ENCODE measurements at places on chromosomes 3 and 15.

- no peak for DNase-seq
Observed at GRCh38 chr15:58519516-58519915, 87.7 kb downstream of the LIPC start.

DNA sequence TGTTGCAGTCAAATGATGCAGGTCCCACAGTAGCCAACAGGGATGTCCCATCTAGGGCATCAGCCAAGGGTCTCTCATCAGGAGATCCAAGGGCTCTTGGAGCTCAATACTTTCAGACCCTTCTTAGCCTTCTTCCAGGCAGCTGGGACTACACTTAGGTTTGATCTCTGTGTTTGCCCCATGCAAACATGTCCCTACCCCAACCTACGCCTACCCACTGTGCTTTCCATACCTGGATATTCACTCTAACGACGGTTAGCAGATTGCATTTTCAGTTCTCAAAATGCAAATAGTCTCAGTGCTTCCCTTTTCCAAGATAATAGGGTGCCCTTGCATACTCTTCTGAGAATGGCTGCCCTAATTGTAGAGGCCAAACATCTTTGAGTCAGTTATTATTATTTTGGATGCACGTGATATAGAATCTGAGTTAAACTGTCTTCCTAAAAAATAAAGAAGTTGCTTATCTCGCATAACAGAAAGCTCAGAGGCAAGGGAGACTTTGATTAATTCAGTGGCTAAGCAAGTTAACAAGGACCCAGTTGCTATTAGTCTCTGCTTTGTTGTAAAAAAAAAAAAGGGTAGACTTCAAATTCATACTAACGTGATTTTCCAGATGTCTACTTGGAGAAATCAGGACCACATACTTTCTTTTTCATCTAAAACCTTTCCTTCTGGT lies 1.0 kb upstream of the CEP70 start:
- DNase-seq: no peak

DNA sequence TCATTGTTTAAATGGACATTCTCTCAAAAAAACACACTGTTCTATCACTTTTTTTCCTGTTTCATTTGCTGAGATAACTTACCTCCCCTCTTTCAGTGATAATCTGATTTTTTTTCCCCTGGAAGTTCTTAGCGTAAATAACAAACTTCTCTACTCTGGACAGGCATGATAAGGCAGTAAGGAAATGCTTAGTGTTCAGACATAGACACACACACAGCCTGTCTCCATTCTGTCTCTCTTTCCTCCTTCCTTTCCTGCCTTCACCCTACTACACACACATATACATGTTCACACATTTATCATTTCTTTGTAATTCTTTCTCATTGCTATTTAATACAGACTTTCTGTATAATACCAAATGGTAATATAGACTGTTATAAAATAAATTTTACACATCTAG lies 470.8 kb upstream of the ROBO1 start:
- no peak for DNase-seq

DNA sequence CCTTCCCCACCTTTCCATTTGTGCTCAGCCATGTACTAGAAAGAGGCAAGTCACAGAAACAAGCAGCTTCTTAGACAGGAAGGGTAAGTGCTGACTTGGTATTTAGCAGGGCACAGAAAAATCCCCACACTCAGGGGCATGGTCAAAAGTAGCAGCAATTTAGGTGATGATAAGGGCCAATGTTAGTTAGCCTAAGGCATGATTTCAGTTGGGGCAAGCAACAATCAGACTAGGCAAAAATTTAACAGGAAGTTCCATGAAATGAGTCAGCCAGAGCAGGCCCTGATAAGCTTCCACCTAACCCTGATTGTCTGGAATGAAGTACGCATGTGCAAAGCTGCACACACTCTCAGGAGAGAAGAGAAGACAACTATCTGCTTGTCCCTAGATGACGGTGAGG lies 423.4 kb upstream of the UBE2E2 start:
- DNase-seq: no peak

DNA sequence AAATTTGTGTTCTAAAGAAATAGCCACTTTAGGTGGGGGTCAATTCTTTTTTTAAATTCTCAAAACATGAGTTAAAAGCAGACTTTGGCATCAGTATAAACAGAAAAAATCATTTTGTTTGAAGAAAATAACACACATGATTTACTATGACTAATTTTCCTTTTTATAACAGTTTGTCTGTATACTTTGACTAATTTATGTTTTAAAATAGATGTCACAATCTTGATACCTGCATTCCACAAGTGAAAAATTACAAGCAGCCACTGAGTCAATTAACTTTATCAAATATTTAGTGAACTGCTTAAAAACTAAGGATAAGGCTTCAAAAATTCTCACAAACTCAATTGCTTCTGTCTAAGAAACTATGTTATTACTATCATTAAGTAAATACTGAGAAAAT lies 235.0 kb downstream of the TBC1D5 start:
- DNase-seq: no peak

DNA sequence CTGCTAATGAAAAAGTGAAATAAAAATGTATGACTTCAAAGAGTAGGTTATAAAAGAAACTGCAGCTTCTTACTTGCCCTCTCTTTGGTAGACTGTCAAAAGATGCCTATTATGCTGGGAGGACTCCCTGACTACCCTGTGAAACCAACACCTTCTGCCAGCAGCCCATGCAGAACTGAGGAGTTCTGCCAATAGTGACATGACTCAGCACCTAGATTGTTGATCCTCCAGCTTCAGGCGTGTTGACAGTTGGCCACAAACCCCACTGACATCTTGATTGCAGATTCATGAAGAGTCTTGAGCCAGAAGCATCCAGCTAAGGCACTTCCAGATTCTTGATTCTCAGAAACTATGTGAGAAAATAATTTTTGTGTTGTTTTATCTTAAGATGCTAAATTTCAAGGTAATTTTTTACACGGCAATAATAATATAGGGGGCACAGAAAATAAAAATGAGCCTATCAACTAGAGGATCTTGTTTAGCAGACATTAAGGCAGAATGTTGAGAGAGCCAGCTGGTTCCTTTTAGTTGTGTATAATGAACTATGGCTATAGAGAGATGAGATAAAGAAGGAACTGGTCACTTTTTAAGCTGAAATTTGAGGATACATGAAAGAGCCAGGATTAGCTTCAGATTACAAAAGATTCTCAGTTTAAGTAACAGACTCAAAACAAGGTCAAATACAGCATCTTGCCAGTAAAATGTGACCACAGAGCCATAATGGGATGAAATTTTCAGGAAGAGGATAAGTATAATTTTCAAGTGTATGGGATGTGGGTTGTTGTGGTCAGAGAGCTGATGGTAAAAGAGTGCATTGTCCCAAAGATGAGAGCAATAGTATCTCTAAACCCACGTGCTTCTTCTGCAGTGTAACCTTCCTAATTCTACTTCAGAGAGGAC lies 588.7 kb upstream of the CBLB start:
- no peak for DNase-seq

- no peak for DNase-seq
Observed at GRCh38 chr3:107600780-107601179, 78.0 kb downstream of the BBX start.

DNA sequence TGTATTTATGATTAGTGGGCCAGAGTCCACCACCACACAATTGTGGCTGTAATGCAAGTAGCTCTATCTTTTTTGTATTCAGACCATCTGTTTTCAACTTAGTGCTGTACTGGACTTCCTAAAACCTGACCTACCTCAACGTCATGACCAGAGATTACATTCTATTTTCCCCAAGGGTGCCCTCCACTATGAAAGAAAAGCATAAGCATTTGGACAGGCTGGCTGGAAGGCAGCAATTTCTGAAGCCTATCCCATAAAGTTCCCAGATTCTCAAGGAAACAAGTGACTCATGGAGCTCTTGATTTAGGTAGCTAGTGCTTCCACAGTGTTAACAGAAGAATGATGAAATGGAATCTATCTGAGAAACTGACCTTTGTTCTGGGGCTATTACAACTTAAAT lies 75.8 kb downstream of the COL8A1 start:
- DNase-seq: no peak

GRCh38 chr15:33846862-33847261 lies 121.4 kb upstream of the CHRM5 start:
- DNase-seq: no peak

- no peak for DNase-seq
Observed at GRCh38 chr15:99436542-99437314, 129.1 kb upstream of the MEF2A start.

- no peak for DNase-seq
Observed at GRCh38 chr3:54294214-54294613, 171.9 kb downstream of the CACNA2D3 start.

GRCh38 chr3:37531066-37531720 lies 330.5 kb upstream of the CTDSPL start:
- DNase-seq: no peak

DNA sequence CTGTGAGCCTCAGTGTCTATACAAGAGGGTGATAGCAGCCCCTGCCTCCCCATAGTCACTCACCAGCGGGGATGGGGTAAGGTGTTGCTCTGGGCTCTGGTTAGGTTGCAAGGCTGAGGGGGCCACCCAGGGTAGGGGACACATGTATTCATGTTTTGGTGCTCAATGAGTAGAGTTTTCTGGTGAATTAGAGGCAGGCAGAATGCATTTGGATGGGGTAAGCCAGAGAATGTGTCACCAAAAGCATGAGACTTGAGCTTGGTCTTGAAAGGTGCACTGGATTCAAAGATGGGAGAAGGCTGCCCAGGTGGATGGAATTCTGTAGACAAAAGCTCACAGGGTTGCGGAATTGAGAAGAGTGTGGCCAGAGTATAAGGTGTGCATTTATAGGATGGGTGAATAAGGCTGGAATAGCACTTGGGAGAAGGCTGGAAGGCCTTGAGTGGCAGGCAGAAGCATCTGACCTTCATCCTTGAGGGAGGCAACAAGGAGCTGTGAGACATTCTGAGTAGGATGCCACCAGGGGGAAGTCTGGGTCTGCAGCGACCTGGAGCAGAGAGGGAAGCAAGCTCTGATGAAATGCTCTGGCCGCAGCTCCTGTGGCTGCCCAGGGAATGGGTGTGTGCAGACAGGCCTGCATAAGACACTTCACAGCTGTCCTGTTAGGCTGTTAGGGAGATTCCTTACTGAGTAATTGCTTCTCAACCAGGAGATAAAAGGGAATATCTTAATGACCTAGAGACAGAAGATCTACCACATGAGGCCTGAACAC lies 149.6 kb downstream of the CHDH start:
- DNase-seq: no peak

DNA sequence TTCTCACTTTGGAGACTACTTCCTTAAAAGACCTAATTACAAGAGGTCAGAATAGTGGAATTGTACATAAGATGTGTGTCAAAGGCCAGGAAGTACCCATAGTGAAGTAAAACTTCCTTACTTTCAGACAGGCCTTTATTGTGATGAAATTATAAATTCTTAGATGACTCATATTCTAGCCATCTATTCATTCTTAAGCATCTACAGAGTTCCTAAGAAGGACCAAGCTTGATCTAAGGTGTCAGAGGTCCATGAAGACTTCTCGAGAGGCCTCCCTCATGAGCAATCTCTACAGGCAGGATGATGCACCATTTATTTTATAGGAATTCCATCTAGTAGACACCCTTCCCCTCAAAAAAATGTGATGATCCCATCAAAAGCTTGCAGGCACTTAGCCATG lies 493.3 kb downstream of the MAGI1 start:
- DNase-seq: no peak

Data from hippocampal formation (tissue), 2 donors.